ENCODE measurements at places on chromosomes 1 and 21.

DNA sequence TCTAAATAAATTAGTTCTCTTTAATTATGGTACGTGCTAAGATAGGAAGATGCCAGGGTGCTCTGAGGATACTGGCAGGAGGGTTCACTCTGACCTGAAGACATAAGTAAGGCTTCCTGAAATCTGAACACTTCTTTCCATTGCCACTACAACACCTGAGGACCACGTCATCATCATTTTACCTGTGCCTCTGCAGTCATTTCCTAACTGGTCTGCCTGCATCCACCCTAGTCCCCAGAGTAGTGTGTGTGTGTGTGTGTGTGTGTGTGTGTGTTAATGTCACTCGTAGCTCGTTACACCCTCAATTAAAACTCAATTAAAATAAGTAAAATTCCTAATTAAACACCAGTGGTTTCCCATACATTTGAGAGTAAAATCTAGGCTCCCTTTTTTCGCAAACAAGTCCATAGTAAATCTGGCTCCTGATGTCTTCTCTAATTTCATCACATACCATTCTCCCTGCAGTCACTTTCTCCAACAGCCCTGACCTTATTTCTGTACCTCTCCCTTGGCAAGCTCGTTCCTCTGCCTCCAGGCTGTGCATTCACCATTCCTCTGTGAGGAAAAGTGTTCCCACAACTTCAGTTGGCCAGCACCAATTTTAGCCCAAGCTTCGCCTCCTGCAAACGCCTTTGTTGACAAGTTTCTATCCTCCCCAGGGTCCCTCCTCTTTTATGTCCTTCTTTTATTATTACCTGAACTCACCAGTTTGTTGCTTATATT lies 8.7 kb downstream of the IL12RB2 start:
- no peak for DNase-seq

DNA sequence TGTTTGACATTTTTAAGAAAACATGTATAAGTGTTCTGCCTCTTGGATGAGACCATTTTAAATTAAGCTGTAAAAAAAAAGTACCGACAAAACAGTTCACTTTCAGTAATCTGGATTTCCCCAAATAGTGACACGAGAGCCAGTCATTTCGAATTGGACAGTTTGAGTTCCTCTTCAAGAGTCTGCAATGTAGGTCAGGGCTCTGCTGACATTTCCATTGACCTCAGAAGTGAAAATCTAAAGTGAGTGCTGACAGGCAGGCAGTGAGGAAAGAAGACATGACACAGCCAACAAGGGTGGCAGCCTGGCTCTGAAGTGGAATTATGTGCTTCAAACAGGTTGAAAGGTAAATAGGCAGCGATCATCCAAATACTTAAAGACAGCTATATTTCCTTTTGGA lies at the start of gene IL23R:
TSS of gene IL23R (plus strand) at position 259 of the 400 bp plus-strand sequence. CDS start 1,667 bp downstream, outside the sequence.
- DNase-seq: no peak

DNA sequence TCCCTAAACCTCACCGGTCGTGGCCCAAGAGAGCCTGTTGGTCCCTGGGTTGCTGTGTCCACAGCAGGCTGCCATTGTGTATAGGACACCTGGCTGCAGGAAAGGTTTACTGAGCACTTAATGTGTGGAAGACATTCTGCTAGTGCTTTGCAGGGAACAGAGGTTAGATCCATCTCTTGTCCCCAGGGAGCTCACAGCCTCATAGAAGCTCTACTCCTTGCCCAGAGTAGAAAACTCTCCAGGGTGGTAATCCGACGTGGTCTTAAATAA lies 16.9 kb upstream of the ALPL start:
- DNase-seq: no peak

GRCh38 chr1:111045033-111045722 lies 81.5 kb upstream of the LRIF1 start:
- DNase-seq: no peak

DNA sequence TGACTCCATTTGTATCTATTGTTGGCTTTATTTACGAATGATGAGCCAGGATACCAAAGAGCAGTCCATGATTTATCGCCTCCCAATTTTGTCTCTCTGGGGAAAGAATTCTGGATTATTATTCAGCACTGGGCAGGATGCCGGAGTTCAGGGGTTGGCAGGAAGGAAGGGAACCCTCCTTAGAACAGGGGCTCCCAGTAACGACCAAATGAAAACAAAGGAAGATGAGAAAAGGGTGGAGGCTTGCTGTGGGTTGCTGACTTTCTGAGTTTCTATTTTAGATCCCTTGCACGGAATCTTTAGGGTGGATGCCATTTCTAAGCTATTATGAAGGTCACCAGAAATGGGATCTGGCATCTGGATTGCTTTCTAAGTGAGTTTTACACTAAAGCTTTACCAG lies 231.2 kb upstream of the LYPLAL1 start:
- no peak for DNase-seq

GRCh38 chr21:45916011-45916840 lies 65.3 kb upstream of the COL6A1 start:
- DNase-seq: no peak

DNA sequence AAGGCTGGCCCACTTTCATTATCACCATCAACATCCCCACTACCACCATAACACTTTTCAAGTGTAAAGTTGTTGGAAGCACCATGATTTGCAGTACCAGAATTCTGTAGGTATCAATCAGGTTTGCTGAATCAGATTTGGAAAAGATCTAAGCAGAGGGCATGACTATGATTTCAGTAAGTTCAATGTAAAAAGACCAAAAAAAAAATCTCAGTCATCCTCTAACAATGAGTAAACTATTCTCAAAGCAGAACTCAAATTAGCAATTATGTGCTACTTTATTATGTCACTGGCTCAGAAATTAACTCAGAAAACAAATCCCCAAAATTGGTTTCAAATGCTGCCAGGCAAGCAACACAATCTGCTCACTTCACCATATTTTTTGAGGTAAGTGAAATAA lies 187.8 kb upstream of the HP1BP3 start:
- no peak for DNase-seq

GRCh38 chr1:109531826-109532364 lies 7.8 kb upstream of the GPR61 start:
- DNase-seq: no peak

- DNase-seq: no peak
Observed at GRCh38 chr1:62676611-62677356, 11.4 kb downstream of the DOCK7 start.

DNA sequence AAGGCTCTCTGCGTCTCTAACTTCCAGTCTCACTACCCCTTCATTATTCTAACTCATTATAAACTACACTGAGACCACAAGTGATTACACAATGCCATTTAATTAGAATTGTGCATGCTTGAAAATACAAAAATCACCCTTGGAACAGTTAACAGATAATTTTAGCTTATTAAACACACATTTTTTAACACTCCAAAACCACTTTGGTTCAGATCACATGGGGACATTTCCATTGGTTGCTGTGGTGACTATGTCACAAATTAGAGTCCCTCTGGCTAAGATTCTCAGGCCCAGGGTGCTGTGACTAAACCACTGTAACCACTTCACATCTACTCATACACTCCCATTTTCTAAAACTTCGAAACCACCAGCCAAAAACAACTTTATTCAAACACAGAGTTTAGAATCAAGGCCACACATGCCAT lies 43.0 kb downstream of the JAK1 start:
- DNase-seq: no peak

DNA sequence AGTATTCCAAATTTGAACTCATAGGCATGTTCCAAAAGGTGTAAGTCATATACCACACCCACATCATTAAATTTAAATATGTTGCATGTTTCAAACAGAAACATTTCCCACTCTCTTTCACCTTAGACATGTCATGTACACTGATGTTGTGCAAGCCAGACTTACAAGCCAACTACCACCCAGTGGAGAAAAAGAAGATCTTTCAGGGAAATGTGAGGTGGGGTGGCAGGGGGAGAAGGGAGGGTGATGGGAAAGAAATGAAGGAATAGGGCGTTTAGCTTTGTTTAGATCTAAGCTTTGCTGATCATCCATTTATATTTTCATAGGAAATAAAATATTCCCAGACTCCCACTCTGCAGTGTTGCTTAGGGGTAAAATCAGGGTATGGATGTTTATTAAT lies 1.6 kb downstream of the NEGR1 start:
- DNase-seq: peak; percentile 43

DNA sequence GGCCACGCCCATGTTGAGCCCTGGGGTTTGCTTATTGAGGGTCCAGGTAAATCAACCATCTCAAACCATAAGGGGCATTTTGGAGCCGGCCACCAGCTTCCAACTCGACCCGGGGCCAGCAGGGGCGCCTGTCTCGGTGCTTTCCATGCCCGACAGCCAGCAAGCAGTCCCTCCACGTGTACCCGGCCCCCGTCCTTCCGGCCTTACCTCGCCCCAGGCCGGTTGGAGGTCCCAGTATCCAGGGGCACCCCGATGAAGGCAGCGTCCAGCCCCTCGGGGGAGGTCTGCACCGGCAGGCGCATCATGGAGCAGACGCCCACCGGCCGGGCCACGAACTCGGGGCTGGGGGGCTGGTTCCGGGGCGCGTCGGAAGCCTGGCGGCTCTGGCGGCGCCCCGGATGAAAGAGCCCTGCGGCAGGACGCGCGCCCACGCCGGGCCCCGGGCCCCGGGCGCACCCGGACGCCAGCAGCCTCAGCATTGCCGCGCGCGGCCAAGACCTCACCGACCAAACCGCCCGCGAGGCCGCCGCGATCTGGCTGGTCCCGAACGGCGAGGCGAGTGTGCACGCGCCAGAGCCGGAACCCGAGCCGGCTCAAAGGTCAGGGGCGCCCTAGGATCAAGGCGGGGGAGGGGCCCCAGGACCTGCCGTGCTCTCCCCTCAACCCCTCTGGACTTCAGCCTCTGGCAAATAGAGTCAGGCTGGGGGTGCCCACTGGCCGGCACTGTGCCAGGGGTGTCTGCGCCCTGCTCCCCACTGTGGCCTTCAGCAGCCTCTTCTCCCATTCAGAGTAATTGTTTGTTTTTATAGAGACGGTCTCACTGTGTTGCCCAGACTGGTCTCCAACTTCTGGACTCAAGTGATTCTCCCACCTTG lies at the start of gene AGMAT:
TSS of gene AGMAT (minus strand) at position 563 of the 875 bp plus-strand sequence. CDS start at position 479, 84 bp downstream.
- DNase-seq: no peak

GRCh38 chr1:6010554-6010953 lies 18.3 kb upstream of the NPHP4 start:
- no peak for DNase-seq

- no peak for DNase-seq
Observed at GRCh38 chr1:237864338-237865244, 26.1 kb downstream of the ZP4 start.

DNA sequence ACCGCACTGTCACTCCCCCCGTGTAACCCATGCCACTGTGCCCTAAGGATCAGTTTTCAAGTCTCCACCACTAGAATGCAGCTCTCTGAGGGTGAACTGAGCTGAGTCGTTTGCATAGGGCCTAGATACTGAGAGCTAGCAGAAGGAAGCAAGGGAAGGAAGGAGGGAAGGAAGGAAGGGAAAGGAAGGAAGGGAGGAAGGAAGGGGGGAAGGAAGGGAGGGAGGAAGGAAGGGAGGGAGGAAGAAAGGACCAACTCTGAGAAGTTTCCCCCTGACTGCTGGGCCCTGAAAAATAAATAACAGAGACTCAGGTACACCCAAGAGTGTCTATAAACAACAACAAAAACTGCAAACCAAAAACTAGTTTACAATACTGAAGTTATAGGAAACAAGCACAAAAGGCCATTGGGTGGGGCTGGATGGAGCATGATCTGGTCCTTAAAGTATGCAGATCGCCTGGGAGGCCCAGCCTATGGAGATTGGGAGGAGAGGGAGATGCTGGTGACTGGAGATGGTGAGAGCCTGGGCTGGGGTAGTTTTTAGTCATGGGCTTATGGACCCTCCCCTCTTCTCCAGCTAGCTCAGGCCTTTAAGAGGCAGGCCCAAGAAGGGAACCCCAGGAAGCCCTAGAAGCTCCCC lies 1.7 kb upstream of the MRPS15 start:
- no peak for DNase-seq

- no peak for DNase-seq
Observed at GRCh38 chr1:213550804-213551203, 437.0 kb upstream of the PROX1 start.

DNA sequence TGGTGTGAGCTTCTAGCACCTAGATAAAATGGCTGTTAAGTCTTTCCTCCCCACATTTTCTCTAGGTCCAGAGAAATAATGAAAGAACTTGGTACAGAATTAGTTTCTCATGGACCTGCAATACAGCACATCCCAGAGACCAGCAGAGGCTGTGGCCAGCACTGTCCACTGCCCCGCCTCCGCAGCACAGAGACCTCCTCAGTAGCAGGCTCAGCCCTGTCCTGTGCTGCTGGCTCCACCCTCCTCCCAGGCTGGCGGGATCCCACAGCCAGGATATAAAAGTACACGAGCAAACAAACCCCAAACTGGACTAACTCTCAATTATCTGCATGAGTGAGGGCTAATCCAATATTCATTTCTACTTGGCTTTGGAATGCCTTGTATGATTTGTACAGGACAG lies 401.5 kb downstream of the RPS6KC1 start:
- DNase-seq: no peak

DNA sequence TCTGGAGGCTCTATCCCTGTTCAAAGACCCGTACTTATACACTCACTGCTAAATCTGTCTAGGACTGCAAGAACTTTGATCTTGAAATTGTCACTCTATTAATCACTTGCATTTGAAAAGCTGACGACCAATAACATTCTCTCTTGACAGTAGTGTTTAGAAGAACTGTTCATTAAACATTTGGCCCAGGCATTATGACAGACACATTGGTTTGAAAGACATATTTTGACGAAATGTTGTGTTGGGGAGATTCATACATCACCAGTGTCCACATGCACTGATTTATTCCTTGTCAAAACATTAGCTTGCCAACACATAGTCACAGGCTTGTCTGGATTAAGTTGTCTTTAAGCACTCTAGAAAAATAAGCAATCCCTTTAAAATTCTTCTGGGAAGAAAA lies 951.3 kb downstream of the ADGRL2 start:
- DNase-seq: no peak

- no peak for DNase-seq
Observed at GRCh38 chr21:37244501-37245095, 22.5 kb downstream of the VPS26C start.

DNA sequence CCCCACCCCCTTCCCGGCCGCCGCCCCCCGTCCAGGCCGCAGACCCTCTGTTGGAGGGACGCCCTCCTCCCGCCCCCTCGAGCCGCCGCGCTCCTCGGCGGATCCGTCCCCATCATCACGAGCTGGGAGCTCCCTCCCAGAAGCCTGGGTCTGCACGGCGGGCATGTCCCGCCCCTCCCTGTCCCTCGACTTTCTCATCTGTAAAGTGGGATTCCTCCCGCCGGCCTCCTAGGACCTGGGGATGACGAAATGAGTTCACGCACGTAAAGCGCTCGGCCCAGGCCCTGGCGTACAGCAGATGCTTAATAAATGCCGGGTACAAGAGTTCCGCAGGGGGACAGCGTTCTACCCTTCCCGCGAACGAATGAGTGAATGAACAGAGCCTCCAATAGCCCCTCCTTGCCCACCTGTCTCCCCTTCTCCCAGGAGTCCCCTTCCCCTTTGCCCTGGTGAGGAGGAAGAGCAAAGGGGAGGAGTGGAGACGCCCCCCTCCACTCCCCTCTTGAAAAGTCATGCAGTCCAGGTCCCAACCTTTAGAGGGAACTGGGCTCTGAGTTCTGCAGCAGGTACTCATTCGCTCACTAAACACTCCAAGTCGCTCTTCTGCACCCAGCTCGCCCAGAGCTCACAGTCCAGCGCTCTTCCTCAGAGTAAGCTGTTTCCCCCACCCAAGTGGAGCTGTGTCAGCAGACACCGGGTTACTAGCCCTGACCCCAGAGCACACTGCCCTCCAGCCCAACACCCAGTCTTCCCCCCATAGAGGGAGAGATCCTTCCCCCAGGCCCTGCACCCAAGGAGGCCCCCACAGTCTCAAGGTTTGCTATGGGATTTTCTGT lies 16.8 kb downstream of the RAP1GAP start:
- DNase-seq: no peak

GRCh38 chr1:205972081-205972480 lies 28.8 kb upstream of the SLC26A9 start:
- no peak for DNase-seq

- DNase-seq: peak; percentile 68
Observed at GRCh38 chr1:62435231-62436038, 1.4 kb upstream of the USP1 start.

All from COR-L47 (cell line).